NCI-H1436 (cell line): ENCODE measurements at places on chromosomes 6 and 20.

GRCh38 chr20:21725892-21726291 is 20.4 kb downstream of the PAX1 start:
- DNase-seq: no peak

- DNase-seq: no peak
These were observed 248.2 kb downstream of the DLL1 start for GRCh38 chr6:170042596-170043118.

GRCh38 chr20:39036851-39037250 is 74.7 kb downstream of the DHX35 start:
- no peak for DNase-seq

DNA sequence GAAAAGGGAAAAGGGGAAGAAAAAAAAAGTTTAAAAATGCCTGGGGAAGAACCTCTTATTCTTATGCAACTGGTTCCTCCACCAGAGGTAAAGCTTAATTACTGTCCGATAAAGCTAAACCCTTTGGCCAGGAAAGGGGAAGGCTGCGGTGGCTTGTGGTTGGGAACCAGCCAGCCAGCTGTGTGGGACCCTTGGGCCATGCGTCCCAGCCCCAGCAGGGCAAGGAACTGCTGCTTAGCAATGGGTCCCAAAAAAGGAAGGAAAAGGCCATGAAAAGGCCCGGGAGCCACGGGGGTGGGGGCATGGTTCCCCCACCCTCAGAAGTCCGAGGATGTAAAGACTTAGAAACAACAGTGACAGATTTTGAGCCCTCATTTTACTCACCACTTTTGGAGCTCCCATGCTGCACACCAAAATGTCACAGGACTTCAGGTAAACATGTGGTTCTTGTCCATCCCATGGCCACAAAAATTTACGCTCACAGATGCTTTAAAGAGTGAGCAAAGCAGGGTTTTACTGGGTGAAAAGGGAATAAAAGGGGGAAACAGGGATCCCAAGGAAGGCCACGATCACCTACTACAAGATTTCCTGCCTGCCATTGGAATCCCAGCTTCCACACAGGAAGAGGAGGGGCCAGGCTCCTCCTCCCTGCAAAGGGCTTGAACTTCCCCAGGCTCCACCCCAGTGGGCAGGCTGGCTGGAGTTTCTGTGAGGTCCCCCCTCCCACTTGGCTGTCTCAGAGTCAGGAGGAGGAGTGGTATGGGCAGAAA is 1234.7 kb upstream of the GJE1 start:
- DNase-seq: no peak

GRCh38 chr6:17519120-17519519 is 81.0 kb upstream of the FAM8A1 start:
- no peak for DNase-seq

GRCh38 chr6:24827162-24827561 is 28.4 kb upstream of the ARMH2 start:
- no peak for DNase-seq
